Astrocyte (in vitro differentiated cells and primary cell): ENCODE measurements at places on chromosomes 5 and 9.

- H3K27ac ChIP-seq, result peak overlapping the region; percentile 16
- DNase-seq, result peak; percentile 67
- no peaks in the 10 kb centered on the region for H3K27me3 ChIP-seq
- H3K36me3 ChIP-seq, result no peaks in the 10 kb centered on the region
- peaks cover 12% of the 10 kb centered on the region for H3K4me1 ChIP-seq
These were observed 82.2 kb upstream of the TLE1 start for GRCh38 chr9:81771571-81771970.

- peaks cover 15% of the 10 kb centered on the region for H3K36me3 ChIP-seq
- peak overlapping the region; percentile 85 for H3K4me3 ChIP-seq
- H3K27ac ChIP-seq, result peak overlapping the region; percentile 63
- DNase-seq, result no peak
- peaks cover 5% of the 10 kb centered on the region for H3K4me1 ChIP-seq
These were observed 587 bp downstream of the MIER3 start for GRCh38 chr5:56951126-56951945.

DNA sequence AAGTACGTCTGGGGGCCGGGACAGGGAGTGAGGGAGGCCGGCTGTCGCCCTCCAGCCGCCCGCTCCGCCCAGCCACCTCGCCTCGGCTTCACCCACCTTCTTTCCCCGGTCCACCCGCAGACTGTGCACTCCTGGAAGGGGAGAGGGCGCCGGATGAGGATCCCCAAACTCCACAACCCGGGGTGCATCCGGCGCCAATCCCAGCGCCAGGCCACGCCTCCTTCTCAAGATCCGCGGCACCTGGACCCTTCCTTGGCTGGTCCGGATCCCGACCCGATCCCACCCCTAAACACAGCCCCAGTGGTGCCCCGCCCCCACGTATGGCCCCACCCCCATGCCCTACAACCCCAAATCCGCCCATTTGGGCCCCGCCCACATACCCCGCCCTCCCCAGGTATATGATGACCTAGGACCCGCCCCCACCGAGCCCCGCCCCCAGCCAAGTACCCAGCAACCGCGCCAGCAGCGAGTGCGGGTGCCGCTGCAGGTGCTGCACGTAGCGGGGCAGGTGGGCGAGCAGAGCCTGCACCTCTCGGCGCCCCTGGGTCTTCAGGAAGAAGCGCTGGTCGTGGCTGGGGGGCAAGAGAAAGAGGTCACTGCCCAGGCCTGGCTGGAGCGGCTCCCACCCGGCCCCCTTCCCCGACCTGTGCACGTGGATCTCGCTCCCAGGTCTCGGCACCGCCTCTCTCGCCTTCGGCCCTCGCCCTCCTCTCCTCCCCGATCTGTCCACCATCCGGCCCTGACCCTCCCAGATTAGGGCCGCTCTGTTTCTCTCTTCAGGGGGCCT lies 3.2 kb downstream of the PIP5KL1 start:
- peak overlapping the region; percentile 31 for H3K4me3 ChIP-seq
- no peaks in the 10 kb centered on the region for H3K27me3 ChIP-seq
- H3K36me3 ChIP-seq, result no peaks in the 10 kb centered on the region
- H3K27ac ChIP-seq, result no peak overlapping the region
- peaks cover 40% of the 10 kb centered on the region for H3K4me1 ChIP-seq

- H3K4me3 ChIP-seq, result peak overlapping the region; percentile 89
- H3K36me3 ChIP-seq, result peaks cover 17% of the 10 kb centered on the region
- no peaks in the 10 kb centered on the region for H3K27me3 ChIP-seq
- H3K4me1 ChIP-seq, result peaks cover 19% of the 10 kb centered on the region
- peak; percentile 23 for DNase-seq
These were observed 515 bp downstream of the UTP15 start for GRCh38 chr5:73565969-73566547.

DNA sequence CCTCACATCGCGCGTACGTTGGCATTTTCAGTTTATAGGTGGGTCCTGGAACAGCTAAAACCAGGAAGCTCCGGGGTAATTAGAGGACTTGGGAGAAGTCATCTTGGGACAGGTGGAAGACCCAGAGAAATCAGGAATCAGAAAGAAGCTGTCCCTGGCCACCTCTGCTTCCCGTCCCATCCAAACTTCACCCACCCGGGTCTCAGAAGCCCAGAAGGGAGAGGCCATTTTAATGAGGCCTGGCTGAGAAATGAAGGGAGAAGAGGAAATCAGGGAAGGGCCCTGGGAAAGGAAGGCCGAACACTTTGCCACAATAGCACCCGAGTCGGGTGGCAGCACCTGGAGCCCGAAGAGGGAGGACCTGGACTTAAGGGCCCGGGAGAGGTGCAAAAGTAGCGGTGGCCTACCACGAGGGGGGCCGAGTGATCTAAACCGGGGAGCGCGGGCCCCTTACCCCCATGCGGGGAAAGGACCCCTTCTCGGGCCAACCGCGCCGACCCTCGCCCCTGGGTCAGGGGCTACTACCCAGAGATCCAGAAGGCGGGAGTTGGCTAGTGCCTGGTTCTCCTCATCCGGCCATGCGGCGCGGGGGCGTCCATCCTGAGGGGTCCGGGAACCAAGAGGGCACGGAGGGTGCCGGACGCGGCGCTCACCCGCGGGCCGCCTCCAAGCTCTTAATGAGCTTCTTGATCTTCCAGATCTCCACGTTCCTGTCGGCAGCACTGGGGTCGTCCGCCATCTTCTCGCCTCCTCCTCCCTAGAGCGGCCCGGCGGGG lies 668 bp downstream of the ETF1 start:
- H3K4me1 ChIP-seq, result peaks cover 22% of the 10 kb centered on the region
- no peaks in the 10 kb centered on the region for H3K36me3 ChIP-seq
- H3K27ac ChIP-seq, result peak overlapping the region; percentile 98
- H3K27me3 ChIP-seq, result no peaks in the 10 kb centered on the region
- peak overlapping the region; percentile 91 for H3K4me3 ChIP-seq

GRCh38 chr9:100294341-100294740 lies 58.4 kb downstream of the TEX10 start:
- H3K36me3 ChIP-seq, result peaks cover 23% of the 10 kb centered on the region
- no peak overlapping the region for H3K4me3 ChIP-seq
- no peaks in the 10 kb centered on the region for H3K4me1 ChIP-seq
- no peaks in the 10 kb centered on the region for H3K27me3 ChIP-seq

DNA sequence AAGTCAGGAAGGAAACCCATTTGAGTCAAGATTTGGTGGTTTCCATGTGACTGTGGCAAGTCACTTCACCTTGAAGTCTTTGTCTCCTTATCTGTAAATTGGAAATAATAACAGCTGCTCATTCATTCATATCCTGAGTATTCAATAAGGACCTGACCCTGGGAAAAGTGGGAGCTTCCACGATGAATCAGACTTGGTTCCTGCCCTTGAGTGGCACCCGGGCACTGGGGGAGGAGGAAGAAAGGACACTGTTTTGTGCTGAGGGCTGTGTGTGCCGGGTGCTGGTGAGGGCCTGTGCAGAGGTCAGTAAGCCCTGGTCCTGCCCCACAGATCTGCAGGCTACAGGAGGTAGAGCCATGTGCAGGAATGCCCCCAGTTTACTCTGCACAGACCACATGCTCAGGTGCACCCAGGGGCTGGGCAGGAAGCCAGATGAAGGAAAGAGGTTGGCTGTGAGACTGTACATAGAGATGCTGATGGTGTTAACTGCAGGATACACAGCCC lies 6.8 kb downstream of the NDST1 start:
- H3K36me3 ChIP-seq, result peaks cover 3% of the 10 kb centered on the region
- H3K27me3 ChIP-seq, result no peaks in the 10 kb centered on the region
- DNase-seq, result peak; percentile 69
- peak overlapping the region; percentile 3 for H3K4me3 ChIP-seq
